ENCODE measurements at places on chromosomes 13 and 19. TPM values are rescaled to one million over a fixed set of nuclear protein-coding genes. Genes with fewer than 3 reads are reported as not detected.

DNA sequence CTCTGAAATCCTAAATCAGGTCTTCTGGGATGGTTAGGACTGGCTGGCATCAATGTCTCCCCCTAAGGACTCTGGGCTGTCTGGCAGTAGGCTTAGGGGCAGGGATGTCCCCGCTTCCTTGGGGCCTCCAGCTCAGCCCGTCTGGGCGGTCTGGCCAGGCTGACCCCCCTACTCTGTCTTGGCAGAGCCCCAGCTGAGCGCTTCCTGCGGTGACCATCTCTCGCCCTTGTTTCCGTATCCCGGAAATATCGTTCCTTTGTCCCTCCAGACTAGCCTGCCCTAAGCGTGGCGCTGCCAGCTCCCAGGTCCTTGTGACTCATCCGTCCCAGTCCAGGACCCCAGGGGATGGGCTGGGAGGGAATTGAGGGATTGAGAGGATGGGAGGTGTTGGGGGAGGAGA lies 11.3 kb downstream of the GTPBP3 start:
- DNase-seq, result peak; percentile 95

GRCh38 chr13:73608711-73609485 lies 525.3 kb downstream of the KLF12 start:
- DNase-seq, result no peak

The TMEM145 gene
- not detected for total RNA-seq

The TSHZ3 gene
- total RNA-seq, result 5.4 TPM

- no peak for DNase-seq
Measured at GRCh38 chr13:73103238-73103637, 44.4 kb downstream of the KLF5 start.

The CYP2A13 gene
- total RNA-seq, result not detected

- no peak for DNase-seq
Measured at GRCh38 chr13:113138792-113139551, 16.4 kb downstream of the F10 start.

The MAST1 gene
- not detected for total RNA-seq

- no peak for DNase-seq
Measured at GRCh38 chr13:45659536-45659935, 42.6 kb upstream of the CBY2 start.

- no peak for DNase-seq
Measured at GRCh38 chr13:101817898-101818297, 365.4 kb downstream of the ITGBL1 start.

DNA sequence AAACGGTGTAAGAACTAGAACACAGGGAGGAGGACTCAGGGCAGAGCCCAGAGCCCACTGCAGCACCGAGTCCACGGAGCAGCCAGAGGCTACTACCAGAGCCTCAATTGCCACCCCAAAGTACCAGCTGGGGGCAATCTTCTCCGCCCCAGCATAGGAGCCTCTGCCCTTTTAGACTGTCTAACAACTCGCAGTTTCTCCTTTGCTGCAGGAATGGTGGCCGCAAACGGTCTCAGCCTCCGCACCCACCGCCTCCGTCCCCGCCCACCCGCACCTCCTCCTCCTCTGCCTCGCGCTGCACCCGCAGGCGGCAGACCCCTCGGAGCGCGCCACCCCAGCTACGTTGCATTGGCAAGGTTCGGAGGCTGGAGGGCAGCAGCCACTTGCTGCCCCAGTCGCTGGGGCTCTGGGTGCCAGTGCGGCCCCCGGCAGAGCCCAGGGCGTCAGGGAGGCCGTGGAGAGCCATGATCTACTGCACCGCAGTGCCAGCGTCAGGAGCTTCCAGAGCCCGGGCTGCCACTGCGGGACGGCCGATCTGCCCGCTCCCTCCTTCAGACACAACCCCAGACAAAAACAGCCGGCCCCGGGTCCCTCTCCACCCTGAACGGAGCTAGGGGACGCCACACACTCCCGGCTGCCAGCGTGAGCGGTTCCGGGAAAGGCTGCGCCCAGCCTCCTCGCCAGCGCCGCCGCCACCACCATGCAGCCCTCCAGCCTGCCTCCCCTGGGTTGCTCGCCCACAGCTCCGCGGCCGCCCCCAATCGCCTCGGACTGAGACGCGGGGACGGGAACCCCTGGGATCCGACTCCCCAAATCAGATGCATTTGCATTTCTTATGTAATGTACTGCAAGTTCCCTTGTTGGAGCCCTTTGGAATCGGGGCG lies 1.8 kb downstream of the FGF14 start:
- no peak for DNase-seq

DNA sequence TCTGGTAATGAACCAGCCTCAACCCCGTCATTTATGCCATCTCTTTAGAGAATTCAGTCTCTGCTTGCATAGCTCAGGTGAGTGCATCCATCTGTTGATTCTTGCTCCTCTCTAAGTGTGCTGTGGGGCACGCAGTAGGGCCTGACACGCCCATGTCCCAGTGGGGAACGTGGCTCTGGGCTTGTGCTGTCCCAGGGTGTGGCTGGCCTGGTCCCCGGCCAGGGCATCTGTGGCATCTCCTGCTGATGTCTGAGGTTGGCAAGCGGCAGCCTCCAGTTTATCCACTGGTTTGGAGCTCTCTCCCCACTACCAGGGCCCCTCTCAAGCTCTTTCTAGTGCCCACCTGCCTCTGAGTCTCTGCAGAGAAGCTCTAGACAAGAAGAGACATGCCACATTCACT lies 146.6 kb upstream of the GJB6 start:
- DNase-seq, result no peak

DNA sequence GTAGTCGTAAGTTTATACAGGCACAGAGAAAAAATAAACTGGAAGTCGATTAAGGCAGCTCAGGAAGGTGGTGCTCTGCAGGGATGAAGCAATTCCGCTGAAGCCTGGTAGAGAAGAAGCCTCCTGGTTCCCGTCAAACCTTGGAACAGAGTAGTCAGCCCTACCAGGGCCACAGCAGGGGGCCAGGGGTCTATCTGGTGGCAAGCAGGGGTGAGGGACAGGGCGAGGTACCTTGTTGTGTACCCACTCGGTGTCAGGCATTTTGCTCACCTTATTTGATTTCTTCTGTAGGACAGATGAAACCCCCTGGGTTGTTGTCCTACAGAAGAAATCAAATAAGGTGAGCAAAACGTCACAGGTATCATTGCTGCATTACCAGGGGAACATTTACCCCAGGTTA lies 70.6 kb downstream of the C13orf42 start:
- DNase-seq, result no peak

GRCh38 chr19:7953060-7953459 lies 9.6 kb upstream of the TIMM44 start:
- DNase-seq, result no peak

DNA sequence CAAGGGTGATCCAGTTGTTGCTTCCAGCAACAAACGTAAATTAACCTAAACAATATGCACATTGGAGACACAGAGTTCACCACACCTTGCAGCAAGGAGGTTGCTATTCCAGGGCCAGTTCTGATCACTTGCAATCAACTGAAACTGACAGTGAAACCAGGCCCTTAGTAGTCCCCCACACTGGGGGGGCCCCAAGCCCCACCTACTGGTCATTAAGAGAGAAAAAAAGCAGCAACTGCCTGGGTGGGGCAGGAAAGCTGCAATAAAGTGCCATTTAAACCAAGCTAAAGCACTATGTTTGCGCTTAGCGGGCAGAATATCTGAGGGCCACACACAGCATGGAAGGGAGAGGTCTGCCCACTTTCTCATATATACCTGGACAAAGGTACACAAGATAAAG lies 51.5 kb downstream of the ATP7B start:
- DNase-seq, result no peak

DNA sequence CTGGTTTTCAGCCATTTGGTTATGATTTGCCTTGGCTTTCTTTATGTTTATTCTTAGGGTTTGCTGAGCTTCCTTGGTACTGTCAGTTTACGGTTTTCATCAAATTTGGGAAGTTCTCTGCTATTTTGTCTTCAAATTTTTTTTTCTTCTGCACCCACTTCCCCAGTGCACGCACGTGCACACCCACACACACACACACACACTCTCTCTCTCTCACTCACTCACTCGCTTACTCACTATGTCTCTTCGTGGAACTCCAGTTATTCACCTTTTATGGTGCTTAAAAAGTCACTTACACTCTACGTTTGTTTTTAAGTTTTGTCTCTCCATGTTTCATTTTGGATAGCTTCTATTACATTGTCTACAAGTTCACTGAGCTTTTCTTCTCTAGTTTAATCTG lies 7.1 kb downstream of the AKAP11 start:
- no peak for DNase-seq

The PINLYP gene
- total RNA-seq, result not detected

The FLT1 gene
- 0.25 TPM for total RNA-seq

GRCh38 chr13:94613051-94613450 lies 11.4 kb downstream of the GPR180 start:
- no peak for DNase-seq

GRCh38 chr19:44346556-44346955 lies 9.9 kb downstream of the ZNF112 start:
- DNase-seq, result no peak

- peak; percentile 34 for DNase-seq
Measured at GRCh38 chr13:95485045-95485517, 67.4 kb upstream of the CLDN10 start.

- peak; percentile 54 for DNase-seq
Measured at GRCh38 chr13:27183561-27184147, 12.0 kb upstream of the USP12 start.

The CEACAM4 gene
- total RNA-seq, result not detected

- peak; percentile 40 for DNase-seq
Measured at GRCh38 chr13:114124921-114125320, 7.5 kb downstream of the RASA3 start.

The FLT3LG gene
- 2.6 TPM for total RNA-seq

Measured in H4 (cell line).